ENCODE measurements at places on chromosomes 5 and 9. TPM values are rescaled to one million over a fixed set of nuclear protein-coding genes. Genes with fewer than 3 reads are reported as not detected.

TJP2 gene
- 13.1 TPM for total RNA-seq

GRCh38 chr5:134451936-134452505 is 40.3 kb upstream of the CDKN2AIPNL start:
- DNase-seq = no peak

CNTRL gene
- total RNA-seq = 88.1 TPM

IFNA13 gene
- not detected for total RNA-seq

AGXT2 gene
- not detected for total RNA-seq

PCDHB14 gene
- not detected for total RNA-seq

DNA sequence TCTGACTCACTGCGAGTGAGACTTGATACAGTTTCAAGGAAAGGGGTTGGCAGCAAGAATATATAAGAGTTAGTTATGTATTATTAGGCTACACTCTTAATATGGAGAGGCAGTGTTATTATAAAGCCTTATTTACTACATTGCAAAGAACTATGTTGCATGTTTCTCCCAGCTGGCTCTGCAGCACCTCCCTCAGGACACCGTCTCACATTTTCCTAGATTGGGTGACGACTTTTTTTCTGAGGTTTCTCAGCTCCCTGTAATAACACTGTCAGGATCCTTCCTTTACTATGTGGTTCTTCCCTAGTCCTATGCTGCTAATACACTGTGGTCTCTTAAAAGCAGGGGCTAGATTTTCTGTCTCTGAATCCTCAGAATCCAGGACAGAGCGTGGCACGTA is 153.7 kb downstream of the INSYN2B start:
- no peak for DNase-seq
